ENCODE measurements at places on chromosomes 11 and 22.

DNA sequence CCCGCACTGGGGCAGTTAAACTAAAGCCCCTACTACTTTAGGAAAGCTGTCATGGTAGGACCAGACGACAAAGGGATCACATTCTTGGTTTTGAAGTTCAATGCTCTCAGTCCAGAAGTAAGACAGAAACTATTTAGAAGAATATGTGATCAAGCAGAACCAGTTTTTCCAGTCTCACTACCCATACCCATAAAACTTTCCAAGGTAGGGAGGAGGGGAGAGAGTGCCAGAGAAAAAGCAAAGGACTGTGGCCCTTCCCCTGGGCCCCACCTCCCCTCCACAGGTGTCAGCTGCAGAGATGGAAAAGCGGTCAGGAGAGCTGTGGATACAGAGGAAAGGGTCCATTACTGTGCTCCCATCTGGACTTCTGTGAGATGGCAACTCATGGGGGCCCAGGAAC lies 587.1 kb downstream of the SOX6 start:
- peak; percentile 44 for DNase-seq

- DNase-seq: no peak
Observed at GRCh38 chr11:10436224-10436623, 18.8 kb upstream of the AMPD3 start.

- DNase-seq: no peak
Observed at GRCh38 chr11:78742430-78742829, 167.8 kb upstream of the NARS2 start.

DNA sequence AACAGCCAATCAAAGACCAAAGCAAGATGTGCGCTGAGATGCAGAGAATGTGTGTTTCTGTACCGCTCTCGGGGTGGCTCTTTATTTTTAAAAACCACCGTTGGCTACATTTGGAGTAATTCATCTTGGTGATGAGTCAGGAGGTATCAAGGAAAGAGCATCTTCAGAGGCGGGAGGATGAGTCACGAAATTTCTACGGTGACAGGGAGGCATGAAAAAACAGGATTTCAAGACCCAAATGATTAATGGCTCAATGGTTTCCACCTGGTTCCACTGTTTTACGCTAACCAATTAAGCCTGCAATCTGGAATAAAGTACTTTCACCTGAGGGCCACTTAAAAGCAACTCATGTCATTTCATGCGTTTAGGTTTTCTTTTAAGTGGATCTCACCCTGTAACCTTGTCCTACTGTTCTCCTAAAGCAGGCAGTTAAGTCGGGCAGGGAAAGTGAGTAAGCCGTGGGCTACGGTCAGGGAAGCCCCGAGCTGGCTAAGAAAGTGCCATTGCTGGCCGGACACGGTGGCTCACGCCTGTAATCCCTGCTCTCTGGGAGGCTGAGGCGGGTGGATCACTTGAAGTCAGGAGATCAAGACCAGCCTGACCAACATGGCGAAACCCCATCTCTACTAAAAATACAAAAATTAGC lies 74.6 kb downstream of the CELSR1 start:
- no peak for DNase-seq

DNA sequence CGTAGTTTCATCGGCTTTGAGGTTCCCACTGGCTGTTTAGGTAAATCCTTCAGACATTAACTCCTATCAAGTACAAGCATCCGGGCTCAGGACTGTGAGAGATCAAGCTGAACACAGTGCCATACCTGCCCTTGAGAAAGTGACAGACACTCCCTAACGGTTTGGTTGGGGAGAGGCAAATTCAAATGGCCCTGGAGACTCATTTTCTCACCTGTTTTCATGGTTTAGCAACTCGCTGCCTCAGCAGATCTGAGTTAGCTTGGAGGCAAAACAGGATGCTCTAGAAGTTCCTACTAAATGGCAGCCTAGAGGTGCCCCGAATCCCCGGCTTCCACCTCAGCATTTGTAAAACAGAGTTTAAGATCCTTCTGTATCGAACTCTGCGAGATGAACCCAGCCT lies 3.6 kb upstream of the FBXO3 start:
- no peak for DNase-seq

- peak; percentile 67 for DNase-seq
Observed at GRCh38 chr22:22195265-22196017, 49.1 kb upstream of the VPREB1 start.

GRCh38 chr22:22928666-22929380 lies 41.2 kb downstream of the IGLL5 start:
- DNase-seq: no peak

GRCh38 chr11:73029403-73029802 lies 112.7 kb downstream of the FCHSD2 start:
- DNase-seq: no peak

DNA sequence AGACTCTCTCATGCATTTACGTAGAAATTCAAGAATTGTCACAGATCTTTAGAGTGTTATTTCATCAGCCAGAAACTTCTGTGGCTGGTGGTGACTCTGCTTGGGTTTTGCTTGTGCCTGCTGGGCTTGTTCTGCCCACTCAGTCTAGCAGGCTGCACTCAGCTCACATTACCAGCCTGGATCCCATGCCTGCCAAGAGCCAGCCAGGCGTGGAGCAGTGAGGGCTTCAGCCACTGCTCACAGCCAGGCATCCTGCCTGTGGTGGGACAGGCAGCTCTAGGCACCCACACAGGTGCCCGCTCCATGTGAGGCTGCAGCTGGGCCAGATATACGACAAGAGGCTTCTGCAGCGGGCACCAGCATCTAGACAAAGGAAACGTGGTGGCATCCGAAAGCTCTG lies 1213.3 kb upstream of the RAG2 start:
- no peak for DNase-seq

DNA sequence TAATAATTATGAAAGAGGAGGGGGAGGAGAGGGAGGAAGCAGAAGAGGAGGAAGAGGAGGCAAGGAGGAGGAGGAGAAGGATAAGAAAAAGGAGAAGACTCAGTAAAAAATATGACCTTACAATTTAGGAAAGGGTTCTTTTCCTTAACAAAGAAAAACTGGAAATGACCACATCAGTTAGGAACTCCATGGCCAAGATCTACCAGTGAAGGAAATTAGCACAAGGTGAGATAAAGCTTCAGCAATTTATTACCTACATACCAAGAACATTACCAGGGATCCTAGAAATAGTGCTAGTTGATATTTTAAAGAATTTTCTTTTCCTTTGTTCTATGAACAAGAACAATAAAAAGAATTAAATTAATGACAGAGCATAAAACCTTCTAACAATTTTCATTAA lies 172.7 kb downstream of the LRRC4C start:
- no peak for DNase-seq

- DNase-seq: no peak
Observed at GRCh38 chr22:34904486-34904885, 161.5 kb upstream of the ISX start.

GRCh38 chr22:37112084-37112728 lies 2.7 kb upstream of the TMPRSS6 start:
- DNase-seq: no peak

GRCh38 chr11:120590472-120590871 lies 78.9 kb downstream of the GRIK4 start:
- no peak for DNase-seq

- DNase-seq: no peak
Observed at GRCh38 chr11:116471608-116472256, 301.1 kb downstream of the BUD13 start.
